Type B pancreatic cell (in vitro differentiated cells): ENCODE measurements at places on chromosomes 6 and 20.

- DNase-seq, result peak; percentile 69
These were observed 210.5 kb downstream of the ERMARD start for GRCh38 chr6:169961772-169962561.

- no peak for DNase-seq
These were observed 211.2 kb upstream of the PMEPA1 start for GRCh38 chr20:57920971-57921370.

GRCh38 chr20:59765599-59766177 is 161.3 kb downstream of the PHACTR3 start:
- no peak for DNase-seq

- DNase-seq, result no peak
These were observed 10.1 kb upstream of the NXT1 start for GRCh38 chr20:23340524-23340923.

DNA sequence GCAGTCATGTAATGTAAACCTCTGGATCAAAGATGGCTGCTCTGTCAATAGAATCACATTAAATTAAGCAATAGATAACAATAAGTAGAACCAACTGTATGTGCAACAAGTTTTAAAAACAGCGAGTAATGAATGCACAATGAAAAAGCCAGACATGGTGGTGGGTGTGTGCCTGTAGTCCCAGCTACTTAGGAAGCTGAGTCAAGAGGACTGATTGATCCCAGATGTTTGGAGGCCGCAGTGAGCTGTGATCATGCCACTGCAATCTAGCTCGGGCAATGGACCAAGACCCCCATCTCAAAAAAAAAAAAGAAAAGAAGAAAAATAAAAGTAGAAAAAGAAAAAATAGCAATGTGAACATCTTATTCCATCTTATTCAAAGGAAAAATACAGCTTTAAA is 558.7 kb upstream of the MMS22L start:
- DNase-seq, result no peak

DNA sequence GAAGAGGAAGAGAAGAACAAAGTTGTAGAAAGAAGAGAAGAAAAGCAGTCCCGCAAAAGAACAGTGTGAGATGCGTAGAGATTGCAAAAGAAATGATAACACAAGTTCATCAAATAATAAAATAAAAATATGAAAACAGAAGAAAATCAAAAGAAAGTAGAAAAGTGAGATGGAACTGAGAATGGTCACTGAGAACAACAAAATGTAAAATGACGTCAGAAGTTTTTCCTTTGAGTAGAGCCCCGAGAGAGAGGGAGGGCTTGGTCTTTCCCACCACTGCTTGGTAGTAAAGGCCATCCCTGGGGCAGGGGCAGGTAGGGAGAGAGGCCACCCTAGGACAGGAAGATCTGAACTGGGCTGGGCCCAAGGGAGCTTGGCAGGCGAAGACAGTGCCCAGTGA is 533.7 kb downstream of the QKI start:
- no peak for DNase-seq

DNA sequence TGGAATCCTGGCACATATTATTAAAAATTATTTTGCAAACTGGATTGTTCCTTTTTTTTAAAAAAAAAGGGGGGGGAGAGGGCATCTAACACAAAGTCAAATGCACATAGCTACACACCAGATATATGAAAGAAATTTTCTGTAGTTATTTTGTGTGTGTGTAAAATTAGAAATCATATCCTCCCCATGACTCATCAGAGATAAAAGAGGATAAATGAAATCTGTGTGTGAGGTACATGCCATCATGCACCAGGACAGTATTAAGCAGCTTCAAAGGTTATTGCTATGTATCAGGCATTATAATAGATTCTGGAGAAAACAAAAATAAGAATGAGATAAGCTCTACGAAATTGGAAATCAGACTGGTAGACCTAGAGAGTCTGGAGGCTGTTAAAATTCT is 5.2 kb downstream of the BTBD9 start:
- no peak for DNase-seq

- DNase-seq, result no peak
These were observed 5.4 kb downstream of the SLC29A1 start for GRCh38 chr6:44228836-44229235.

- no peak for DNase-seq
These were observed 349.8 kb upstream of the ARID1B start for GRCh38 chr6:156427345-156427744.

GRCh38 chr20:21352703-21353102 is 44.6 kb downstream of the NKX2-4 start:
- no peak for DNase-seq

- DNase-seq, result no peak
These were observed 81.0 kb downstream of the SMLR1 start for GRCh38 chr6:130908188-130908587.

- no peak for DNase-seq
These were observed 913 bp downstream of the BTN2A2 start for GRCh38 chr6:26383624-26384417.

DNA sequence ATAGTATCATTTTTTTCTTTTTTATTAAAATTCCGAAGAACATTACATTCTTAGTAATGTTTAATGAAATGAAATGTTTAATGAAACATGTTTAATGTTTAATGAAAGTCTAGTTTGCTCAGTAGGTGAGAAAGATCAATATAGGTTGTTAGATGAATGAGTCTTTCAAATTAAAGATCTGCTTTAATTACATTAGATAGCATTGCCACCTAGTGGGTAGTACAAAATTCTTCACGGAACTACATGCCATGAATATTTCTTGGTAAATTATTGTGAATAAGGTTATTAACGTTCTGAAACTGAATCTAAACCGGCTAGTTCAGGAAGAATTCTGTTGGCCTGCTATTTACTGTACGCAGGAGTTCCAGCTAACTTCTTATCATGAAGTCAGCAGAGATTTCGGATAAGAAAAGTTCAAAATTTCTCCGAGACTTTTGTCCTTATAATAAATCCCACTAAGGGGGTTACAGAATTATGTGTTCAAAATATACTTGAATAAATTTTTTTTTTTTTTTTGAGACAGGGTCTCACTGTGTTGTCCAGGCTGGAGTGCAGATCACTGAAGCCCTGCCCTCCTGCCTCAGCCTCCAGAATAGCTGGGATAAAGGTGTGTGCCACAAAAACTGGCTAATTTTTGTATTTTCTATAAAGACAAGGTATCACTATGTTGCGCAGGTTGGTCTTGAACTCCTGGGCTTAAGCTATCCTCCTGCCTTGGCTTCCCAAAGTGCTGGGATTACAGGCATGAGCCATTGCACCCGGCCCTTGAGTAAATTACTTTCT is 7.9 kb upstream of the GMNN start:
- no peak for DNase-seq

DNA sequence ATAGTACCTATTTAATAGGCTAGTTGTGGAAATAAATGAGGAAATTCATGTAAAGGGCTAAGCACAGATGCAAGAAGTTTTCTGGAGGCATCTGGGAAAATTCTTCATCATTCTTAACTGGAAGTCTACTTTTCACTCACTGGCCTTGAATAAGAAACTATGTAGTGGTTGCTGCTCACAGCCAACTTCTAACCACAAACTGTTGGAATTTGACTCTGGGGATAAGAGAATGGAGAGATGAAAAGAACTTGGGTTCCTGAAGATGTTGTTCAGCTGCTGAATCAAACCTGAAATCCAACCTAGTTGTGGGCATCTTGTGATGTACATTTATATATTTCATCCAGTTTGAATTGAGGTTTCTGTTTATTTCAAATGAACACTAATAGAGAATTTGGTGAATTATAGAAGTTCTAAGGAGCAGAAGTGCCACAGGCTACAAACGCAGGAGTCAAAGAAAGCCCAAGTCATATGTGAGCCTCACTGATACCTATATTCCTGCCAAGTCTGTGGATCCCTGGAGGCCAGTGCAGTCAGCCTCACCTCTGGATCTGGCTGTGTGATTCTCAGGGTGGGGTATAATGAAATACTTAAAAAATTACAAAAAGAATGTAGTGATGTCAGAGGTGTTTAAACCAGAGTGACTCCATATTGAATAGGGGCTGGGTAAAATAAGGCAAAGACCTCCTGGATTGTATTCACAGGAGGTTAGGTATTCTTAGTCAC is 18.7 kb upstream of the MEI4 start:
- no peak for DNase-seq
